ENCODE measurements at places on chromosomes 2 and 18.

- DNase-seq, result no peak
These were observed 171.2 kb downstream of the CPS1 start for GRCh38 chr2:210727549-210727948.

GRCh38 chr2:58032764-58033080, 13.9 kb upstream of the VRK2 start:
- DNase-seq, result no peak

DNA sequence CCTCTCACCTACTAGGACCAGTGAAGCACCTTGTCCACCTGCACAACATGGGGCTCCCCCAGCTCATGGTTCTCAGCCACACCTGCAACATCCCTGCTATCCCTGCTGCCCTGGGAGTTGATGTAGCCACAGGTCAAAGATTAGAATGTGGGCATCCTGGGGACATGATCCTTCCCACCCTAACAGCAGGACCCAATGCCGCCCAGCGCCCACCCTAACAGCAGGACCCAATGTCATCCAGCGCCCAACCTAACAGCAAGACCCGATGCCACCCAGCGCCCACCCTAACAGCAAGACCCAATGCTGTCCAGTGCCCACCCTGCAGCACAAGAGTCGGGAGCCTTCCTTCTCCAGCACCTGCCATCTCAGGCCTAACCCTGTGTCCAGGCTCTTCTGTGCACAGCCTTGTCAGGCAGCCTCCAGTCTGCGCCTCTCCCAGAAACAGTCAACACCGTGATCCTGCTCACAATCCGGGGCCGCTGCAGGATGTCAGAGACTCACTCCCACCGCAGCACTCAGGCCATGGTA, 237.3 kb upstream of the SALL3 start:
- no peak for DNase-seq

DNA sequence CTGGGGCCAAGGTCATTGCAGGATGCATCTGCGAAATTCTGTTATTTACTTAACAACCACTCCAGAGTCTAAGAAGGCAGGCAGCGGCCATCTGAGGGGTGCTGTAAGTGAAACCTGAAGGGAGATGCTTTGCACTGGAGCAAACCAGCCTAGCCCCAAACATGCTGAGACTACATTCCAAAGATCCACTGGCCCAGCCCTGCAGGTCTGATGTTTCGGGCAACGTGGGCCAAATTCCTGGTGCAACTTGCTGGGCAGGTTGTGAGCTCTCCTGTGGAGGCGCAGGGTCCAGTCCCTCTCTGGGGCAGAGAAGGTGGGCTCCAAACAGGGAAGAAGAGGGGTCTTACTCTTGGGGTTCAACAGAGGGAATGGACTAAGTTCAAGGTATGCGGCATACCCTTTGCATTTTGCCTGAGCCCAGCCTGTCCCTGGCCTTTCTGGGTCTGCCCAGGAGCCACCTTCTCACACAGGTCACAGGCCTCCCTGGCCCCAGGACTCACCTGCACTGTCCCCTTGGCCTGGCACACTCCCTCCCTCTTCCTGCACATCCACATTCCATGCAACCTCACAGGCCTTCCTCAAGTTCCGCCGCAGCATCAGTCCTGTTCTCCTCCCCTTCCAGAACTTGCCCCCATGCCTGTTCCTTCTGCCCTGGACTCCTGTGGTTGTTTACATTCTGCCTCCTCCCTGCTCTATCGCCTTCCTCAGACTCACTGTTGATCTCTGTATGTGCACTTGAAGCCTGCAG, 5.1 kb upstream of the MAL start:
- DNase-seq, result no peak

GRCh38 chr18:40867459-40867858, 1087.6 kb upstream of the PIK3C3 start:
- no peak for DNase-seq

- DNase-seq, result no peak
These were observed 169.3 kb downstream of the TMEM200C start for GRCh38 chr18:5726011-5726410.

DNA sequence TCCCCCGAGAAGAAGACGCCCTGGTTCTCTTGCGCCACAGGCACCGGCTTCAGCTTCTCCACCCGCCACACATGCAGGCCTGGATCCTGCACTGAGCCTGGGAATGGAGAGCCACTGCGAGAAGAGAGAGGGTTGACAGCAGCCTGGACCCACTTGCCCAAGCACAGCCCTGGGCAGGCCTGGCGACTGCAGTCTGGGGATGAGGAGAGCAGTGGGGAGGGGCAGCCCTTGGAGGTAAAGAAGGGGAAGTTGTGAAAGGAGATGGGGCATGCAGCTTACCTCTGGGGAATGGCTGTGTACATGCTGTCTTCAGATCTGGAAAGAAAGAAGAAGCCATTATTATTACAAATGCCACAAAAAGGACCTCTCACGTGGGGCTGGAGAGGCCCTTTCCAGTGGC, 8.3 kb downstream of the CAPG start:
- no peak for DNase-seq

- no peak for DNase-seq
These were observed 853.9 kb downstream of the NRXN1 start for GRCh38 chr2:50178050-50178449.

GRCh38 chr18:77148289-77148688, 15.7 kb upstream of the MBP start:
- DNase-seq, result no peak

DNA sequence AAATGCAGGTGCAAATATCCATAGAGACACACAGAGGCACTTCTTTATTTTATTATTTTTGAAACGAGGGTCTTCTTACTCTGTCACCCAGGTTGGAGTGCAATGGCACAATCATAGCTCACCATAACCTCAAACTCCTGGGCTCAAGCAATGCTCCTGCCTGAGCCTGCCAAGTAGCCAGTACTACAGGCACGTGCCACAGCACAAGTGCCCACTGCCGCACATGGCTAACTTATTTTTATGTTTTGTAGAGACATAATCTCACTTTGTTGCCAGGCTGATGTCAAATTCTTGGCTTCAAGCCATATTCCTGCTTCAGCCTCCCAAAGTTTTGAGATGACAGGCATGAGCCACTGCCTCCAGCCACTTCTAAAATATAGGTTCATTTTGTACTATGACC, 537.6 kb downstream of the THSD7B start:
- no peak for DNase-seq

- peak; percentile 39 for DNase-seq
These were observed at the start of gene TTC39C for GRCh38 chr18:24014062-24014985. Gene TTC39C, plus strand, starts transcription at chr18:24014754. Its CDS starts 118 bp downstream, at chr18:24014872.

GRCh38 chr18:30139631-30140287, 902.8 kb downstream of the DSC3 start:
- no peak for DNase-seq

DNA sequence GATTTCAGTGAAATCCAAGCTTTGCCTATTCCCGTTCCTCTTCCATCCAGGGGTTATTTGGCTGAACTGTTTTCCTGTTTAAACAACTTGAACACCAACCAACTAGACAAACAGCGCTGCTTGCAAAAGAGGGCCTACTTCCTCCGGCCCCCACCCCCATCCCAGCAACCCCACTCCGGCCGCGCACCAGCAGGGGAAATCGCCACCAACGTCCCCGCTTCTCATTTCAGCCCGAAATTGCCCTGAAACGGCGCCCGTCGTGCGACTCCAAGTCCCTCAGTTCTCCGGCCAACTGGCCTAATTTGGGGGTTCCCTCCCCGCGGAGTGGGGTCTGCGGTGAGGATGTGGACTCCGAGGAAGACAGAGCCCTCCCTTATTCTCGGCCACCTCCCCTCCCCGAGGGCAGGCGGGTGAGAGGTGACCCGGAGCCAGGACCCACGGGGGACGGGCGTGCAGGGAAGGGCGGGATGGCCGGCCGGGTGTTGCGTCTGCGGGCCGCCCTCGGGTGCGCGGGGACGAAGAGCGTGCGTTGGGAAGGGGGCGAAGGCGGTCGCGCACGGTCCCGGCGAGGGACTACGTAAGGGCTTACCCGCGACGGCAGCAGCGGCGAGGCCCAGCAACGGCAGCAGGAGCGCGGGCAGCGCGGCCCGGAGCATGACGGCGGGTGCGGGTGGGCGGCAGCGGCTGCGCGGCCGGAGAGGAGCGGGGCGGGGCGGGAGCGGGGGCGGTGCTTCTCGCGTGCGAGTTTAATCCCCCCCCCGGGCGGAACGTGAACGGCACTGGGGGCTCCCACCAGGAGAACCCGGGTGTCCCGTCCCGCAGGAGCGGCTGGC, at the start of gene CD302:
Gene CD302 (minus strand): TSS at position 666 of the 833 bp plus-strand sequence. CDS start 10 bp downstream, at position 656.
- no peak for DNase-seq

DNA sequence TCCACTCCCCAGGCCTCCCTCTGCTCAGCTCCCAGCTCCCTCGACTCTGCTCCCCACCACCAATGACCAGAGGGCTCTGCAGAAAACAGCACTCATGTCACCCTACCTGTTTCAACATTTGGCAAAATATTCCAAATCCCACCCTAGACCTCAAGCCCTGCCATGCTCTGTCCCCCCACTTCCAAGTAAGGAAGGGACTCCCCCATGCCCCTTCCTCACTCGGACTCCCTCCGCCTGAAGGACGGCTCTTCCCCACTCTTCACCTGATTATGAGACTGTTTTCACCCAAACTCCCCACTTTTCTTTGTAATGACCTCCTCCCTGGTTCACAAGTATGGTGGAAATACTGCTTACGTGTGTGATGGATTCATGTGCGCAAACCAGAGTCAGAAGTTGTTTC, 208.4 kb downstream of the MGAT5 start:
- no peak for DNase-seq

All from GOT3 (cell line).